Right ventricle myocardium inferior (tissue), 1 donor: ENCODE measurements at places on chromosomes 4 and X. TPM values are rescaled to one million over a fixed set of nuclear protein-coding genes. Genes with fewer than 3 reads are reported as not detected.

SSX4B gene
- not detected for total RNA-seq

PABPC1L2B gene
- not detected for total RNA-seq

TRAPPC2 gene
- total RNA-seq: 7.1 TPM

CTAG1B gene
- not detected for total RNA-seq

PUDP gene
- 22.1 TPM for total RNA-seq

LRIT3 gene
- not detected for total RNA-seq

CXXC4 gene
- 5.4 TPM for total RNA-seq

PRDX4 gene
- total RNA-seq: 46.9 TPM

ZDHHC9 gene
- total RNA-seq: 17.9 TPM

CXCR3 gene
- 0.32 TPM for total RNA-seq

ZNF630 gene
- total RNA-seq: 2.4 TPM

CLGN gene
- 76.3 TPM for total RNA-seq

ZCCHC18 gene
- 0.22 TPM for total RNA-seq

GAGE2A gene
- not detected for total RNA-seq

GRIA3 gene
- total RNA-seq: 0.73 TPM

AKAP4 gene
- total RNA-seq: not detected

TMPRSS11E gene
- total RNA-seq: not detected

PNPLA4 gene
- 33.3 TPM for total RNA-seq

VEGFD gene
- total RNA-seq: 23.5 TPM

GAGE12E gene
- not detected for total RNA-seq
